NCI-H2081 treated with DMSO at 0.1 percent for 48 hours (cell line): ENCODE measurements at places on chromosomes 11 and 22.

GRCh38 chr11:235609-235996 is 539 bp downstream of the SIRT3 start:
- no peak for DNase-seq

DNA sequence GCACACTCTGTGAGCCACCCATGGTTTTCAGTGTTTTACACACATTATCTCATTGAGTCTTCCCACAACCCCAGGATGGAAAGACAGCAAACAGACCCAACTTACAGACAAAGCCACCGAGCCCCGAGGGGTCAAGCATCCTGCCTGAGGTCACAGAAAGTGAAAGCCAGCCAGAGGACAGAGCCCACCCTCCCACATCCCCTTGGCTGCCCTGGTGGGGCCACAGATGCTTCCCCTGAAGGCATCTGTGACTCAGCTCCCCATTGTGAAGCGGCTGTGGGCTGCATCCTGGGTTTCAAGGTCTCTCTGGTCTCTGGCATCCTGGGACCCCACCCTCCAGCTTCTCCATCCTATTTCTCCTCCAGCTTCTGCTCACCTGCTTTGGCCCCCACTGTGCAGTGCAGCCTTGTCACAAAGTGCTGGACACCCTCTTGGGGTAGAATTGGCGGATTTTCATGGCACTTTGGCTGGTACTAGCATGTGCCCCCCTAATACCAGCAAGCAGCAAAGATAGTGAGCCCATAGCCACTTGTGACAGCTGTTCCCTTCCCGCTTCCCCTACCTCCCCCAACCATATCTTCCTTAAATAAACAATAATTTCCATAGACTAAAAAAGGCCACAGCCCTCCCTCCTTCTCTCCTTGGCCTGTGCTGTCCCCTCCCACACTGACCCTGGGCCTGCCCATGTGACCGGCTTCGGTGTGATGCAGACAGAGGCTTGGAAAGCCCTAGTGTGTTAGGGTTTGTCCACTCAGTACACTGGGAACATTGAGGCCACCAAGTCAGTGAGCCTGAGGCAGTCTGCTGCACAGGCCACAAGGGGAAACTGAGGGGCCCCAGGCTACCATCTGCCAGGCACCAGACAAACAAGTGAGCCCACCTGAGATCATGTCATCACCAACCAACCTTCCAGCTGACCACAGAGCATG is 53.9 kb upstream of the SHISAL1 start:
- DNase-seq, result no peak

GRCh38 chr11:93589347-93589746 is 46.2 kb upstream of the SMCO4 start:
- DNase-seq, result no peak

GRCh38 chr11:9827708-9828107 is 163.8 kb downstream of the SWAP70 start:
- DNase-seq, result no peak

DNA sequence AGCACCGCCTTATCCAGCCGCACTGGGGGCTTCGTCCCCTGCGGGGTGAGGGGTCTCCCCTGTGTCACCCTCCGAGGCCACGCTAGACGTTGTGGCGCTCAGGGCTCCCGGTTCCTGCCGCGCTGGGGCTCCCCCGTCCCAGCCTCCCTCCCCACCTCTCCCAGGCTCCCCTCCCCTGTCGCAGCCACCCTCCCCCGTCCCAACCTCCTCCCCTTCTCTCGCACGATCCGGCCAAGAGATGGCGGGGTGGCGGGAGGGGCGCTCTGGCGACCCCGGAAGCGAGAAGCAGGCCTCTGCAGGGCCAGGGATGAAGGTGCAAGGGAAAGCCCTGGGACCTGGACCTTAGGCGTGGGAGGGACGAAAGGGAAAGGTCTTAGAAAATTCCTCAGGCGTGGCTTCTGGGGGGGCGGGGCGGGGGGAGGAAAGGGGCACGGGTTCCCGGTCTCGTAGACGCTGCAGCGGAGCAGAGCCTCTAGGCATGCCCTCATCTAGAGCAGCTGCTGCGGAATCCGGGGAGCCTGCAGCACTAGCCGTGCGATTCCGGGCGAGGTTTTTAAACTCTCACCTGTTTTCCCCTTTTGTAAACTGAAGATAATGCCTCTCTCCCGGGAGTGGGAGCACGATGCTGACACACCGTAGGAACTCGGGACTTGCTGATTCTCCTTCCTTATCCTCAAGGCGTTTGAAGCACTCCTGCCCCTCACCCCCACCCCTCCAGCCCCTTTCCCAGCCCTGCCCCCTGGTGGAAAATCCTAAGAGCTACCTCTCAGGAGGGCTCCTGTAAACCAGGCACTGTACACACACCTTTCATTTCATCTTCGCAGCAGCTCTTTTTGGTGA is 14.4 kb downstream of the KCNJ5 start:
- DNase-seq, result no peak

DNA sequence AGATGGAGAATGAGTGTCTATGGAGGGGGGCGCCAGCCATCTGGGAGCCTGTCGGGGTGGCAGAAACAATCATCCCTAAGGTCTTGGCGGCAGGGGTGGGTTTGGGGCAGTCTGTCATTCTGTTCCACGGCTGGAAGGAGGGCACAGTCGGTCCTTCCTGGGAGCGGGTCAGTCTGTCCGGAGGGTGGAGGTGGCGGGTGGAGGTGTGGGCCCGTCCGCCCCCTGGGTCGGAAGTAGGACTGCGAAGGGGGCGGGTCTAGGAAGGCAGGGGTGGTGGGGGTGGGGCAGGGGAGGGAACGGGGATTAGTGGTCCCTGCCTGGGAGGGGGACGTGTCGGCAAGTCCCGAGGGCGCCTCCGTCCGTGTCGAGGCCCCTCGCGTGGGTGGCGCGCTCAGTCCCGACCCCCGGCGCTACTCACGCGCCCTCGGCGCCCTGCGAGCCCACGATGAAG is 461 bp downstream of the TBC1D10A start:
- DNase-seq, result no peak

GRCh38 chr11:128432926-128433325 is 154.4 kb downstream of the ETS1 start:
- DNase-seq, result no peak

- no peak for DNase-seq
Observed at GRCh38 chr11:76598426-76598839, 72.1 kb downstream of the LRRC32 start.

GRCh38 chr11:20934516-20934915 is 265.1 kb downstream of the NELL1 start:
- no peak for DNase-seq

GRCh38 chr11:103877221-103877620 is 159.2 kb upstream of the DDI1 start:
- no peak for DNase-seq

DNA sequence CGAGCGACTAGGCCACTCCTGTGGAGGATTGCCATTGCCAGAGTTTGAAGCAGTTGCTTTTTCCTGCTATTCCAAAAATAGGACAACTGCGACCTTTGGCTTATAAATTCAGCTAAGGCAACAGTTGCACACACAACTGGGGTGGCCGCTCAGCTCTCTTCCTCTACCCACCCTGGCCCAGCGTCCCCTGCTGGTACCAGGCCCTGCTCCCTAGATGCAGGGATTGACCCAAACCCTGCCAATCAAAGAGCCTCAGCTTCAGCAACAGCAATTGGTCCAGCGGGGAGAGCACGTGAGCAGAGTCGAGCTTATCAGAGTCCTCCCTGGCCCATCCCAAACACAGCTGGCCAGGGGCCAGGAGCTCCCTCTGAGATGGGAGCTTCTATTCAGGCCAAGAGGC is 22.0 kb upstream of the CABP2 start:
- DNase-seq, result no peak

- no peak for DNase-seq
Observed at GRCh38 chr11:28400331-28401100, 292.3 kb downstream of the METTL15 start.

DNA sequence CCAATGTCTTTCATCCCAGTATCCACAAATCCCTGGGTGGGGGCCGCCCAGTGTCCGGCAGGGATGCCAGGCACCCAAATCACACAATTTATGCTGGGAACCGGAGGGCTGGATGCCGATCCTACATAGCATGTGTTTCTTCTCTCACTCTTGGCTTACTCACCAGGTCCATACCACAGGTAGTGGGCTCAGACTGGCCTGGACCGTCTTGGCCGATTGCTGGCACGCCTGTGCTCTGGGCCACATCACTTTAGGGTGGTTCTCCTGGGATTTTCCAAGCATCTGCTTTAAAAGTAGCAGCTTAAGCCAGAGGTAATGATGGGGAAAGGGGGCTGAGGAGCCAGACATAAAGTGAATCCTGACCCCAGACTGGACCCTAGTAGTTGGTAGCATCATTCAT is 22.6 kb upstream of the ALDH3B2 start:
- DNase-seq, result no peak

- no peak for DNase-seq
Observed at GRCh38 chr22:41361716-41362310, 19.9 kb upstream of the TEF start.

DNA sequence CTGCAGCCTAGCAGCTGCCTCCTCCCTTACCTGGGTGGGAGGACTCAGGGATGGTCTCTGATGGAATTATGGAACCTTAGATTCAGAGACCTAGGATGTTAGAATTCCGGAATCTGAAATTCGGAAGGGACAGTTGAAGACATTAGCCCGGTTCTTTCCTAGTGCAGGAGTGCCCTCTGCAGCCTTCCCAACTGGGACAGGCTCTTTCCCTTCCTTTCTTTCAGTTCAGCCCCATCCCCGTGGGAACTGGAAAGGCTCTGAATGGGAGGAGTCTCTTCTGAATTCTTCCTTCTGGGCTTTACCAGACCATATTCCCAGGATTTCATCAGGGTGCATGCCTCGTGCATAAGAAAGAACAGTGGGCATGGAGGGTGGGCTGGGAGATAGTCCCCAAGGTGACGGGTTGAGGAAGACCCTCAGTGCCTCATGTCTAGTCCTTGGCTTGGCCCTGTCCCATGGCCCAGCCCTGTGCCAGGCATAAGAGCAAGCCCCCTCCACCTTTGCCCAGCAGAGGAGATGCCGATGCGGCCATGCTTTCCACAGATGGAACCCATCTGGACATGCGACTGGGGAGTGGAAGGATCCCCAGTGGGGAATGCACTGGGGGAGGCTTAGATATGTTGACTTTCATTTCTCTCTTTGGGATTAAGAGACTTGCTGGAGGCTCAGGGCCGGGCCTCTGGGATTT is 14.4 kb downstream of the DNAJB13 start:
- DNase-seq, result no peak

DNA sequence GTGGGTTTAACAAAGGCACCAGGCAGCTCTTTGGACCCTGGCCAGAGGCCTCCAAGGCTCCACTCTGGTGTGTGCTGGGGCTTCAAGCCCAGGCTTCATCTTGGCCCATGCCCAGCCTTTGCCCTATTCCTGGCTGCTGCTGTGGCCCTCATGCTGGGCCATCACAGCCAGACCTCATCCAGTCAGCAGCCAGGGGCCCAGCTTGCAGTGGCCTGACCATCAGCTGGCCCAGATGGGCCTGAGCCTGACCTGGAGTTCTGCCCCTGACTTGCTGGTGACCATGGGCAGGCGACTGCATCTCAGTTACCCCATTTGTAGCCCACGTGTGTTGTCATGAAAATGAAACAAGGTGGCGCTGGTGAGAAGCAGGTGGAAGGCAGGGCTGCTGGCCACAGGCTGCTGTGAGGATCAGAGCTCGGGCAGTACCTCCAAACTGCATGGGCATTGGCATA is 76.1 kb downstream of the MED15 start:
- no peak for DNase-seq

GRCh38 chr11:33753304-33753967 is 17.2 kb upstream of the CD59 start:
- no peak for DNase-seq

GRCh38 chr22:40189997-40190396 is 12.3 kb downstream of the TNRC6B start:
- no peak for DNase-seq

- no peak for DNase-seq
Observed at GRCh38 chr11:121394785-121395184, 57.3 kb upstream of the SORL1 start.

GRCh38 chr11:35135222-35135621 is 3.7 kb upstream of the CD44 start:
- DNase-seq, result no peak

DNA sequence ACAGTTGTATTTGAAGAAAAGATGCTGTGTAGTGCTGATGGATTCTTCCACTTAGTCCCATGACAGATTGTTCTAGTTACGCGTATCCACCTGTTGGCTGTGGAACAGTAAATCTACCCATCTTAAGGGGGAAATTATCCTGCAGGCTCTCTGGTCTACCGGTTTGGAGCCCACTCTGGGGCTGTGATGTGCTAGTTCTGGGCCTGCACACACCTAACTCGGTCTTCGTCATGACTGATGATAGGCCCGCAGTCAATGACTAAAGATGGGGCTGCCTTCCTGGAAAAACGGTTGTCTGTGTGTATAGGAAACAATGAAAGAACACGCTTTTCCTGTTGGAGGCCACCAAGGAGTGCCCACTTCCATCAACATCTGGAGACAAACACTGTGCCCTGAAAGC is 6.2 kb upstream of the RBM4B start:
- DNase-seq, result no peak

GRCh38 chr11:112784323-112785073 is 176.7 kb upstream of the NCAM1 start:
- DNase-seq, result no peak

GRCh38 chr11:64855596-64856304 is 11.3 kb upstream of the CDC42BPG start:
- no peak for DNase-seq

GRCh38 chr11:121104312-121104762 is 3.3 kb downstream of the TECTA start:
- DNase-seq, result no peak

DNA sequence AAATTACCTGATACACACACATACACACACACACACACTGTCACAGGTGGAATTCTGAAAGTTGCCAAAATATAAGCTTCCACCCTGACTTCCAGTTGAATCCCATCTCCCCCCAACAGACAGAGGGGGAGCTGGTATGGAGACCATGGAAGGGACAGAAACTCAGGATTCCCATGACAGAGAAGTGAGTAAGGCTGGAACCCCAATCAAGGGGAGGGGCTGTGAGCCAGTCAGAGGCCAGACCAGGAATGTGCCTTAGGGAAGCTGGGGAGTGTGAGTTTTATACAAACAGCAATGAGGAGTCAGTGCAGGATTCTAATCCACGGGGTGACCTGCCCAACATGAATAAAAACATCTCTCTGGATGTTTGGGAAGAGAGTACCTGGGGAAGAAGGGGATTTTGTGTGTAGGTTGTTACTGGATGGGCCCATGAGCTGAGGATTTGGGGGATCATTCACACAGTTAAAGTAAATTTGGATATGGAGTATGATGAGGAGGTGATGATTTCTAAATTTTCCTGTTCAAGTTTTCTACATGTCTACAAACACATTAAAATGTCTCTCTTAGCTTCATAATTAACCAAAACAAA is 38.7 kb upstream of the TOP3B start:
- no peak for DNase-seq

- no peak for DNase-seq
Observed at GRCh38 chr11:93564895-93565294, 21.7 kb upstream of the SMCO4 start.

- no peak for DNase-seq
Observed at GRCh38 chr11:60748821-60749220, 7.8 kb upstream of the MS4A15 start.

- no peak for DNase-seq
Observed at GRCh38 chr11:41283191-41283930, 176.1 kb downstream of the LRRC4C start.

DNA sequence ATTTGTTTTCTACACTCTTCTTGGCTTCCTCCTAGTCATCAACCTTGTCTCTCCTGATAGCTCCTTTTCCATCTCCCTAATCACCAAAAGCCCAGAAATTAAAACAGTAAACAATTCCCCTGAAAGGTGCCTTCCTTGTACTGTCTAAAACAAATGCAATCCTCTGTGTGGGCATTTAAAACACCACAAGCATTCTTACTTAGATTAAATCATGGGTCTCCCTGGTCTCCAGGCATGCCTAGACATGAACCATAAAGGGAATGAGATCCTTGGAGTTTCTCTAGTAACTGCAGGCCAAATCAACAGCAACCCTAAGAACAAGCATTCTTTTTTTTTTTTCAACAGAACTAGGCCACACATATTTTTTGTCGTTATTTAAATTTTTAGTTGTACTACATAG is 1.9 kb downstream of the BTG4 start:
- no peak for DNase-seq
